T-helper 1 cell (primary cell): ENCODE measurements at places on chromosomes 2 and 18.

GRCh38 chr18:21830532-21830931 is 89.9 kb downstream of the MIB1 start:
- DNase-seq: no peak

GRCh38 chr18:57035590-57035989 is 111.3 kb upstream of the BOD1L2 start:
- no peak for DNase-seq

- no peak for DNase-seq
These were observed 584 bp upstream of the DNER start for GRCh38 chr2:229714736-229715541.

DNA sequence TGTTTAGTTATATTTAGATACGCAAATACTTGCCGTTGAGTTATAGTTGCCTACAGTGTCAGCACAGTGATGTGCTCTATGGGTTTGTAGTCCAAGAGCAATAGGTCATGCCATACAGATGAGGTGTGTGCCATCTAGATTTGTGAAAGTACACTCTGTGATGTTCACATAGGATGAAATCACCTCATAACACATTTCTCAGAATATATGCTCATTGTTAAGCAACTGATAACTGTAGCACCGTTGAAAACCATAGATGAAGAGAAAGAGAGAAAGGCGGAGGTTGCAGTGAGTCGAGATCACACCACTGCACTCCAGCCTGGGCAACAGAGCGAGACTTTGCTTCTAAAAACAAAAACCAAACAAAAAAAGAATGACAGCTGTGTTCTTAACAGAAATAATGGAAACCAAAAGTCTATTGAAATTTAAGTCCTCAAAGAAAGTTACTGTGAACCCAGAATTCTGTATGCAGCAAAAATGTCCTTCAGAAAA is 9.5 kb downstream of the DGKD start:
- DNase-seq: no peak

DNA sequence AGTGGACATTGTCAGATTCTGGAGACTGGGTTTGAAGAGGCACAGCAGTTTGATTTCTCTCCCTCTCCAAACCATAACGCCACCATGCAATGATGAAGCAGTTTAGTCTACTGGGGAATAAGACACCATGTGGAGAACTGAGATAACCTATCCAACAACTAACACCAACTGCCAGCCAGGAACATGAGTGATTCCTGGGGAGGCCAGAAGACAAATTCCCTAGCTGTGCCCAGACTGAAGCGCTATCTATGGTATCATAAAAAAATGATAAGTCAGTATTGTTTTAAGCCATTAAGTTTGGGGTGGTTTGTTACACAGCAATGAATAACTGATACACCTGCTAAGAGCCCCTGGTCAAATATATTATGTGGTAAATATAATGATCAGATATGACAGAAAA is 129.3 kb downstream of the EXOC6B start:
- DNase-seq: no peak

GRCh38 chr2:156619021-156619539 is 182.9 kb downstream of the GPD2 start:
- DNase-seq: no peak

GRCh38 chr2:241136191-241136590 is 13.1 kb downstream of the PASK start:
- no peak for DNase-seq

- no peak for DNase-seq
These were observed 108.0 kb downstream of the CDH19 start for GRCh38 chr18:66495844-66496243.

DNA sequence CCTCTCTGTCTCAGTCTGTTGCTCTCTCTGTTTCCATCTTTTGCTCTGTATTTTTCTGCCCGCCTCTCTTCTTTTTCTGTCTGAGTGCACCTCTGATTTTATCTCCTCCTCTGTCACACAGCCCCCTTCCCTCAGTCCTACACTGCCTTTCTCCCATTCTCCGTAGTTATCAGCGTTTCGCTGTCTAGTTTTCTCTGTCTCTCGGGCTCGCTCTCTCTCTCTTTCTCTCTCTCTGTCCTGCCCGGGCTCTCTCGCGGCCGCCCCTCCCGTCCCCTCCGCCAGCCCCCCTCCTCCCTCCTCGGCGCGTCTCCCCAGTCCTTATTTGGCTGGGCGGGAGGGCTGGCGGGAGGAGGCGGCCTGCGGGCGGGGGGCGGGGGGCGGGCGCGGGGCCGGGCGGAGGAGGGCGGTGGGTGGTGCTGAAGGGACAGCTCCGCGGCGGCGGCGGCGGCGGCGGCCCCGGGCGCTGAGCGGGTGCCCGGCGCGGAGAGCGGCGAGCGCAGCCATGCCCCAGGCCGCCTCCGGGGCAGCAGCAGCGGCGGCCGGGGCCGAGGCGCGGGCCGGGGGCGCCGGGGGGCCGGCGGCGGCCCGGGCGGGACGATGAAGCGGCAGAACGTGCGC is at the start of gene KCNK3:
Gene KCNK3, plus strand, starts transcription at position 444 of the 618 bp plus-strand sequence. Its CDS starts 154 bp downstream, at position 598.
- DNase-seq: peak; percentile 17

- DNase-seq: no peak
These were observed 50.5 kb downstream of the USP37 start for GRCh38 chr2:218517434-218518206.

- no peak for DNase-seq
These were observed 1.4 kb downstream of the GCFC2 start for GRCh38 chr2:75709297-75709696.

GRCh38 chr2:182763311-182763912 is 47.4 kb downstream of the DNAJC10 start:
- no peak for DNase-seq

DNA sequence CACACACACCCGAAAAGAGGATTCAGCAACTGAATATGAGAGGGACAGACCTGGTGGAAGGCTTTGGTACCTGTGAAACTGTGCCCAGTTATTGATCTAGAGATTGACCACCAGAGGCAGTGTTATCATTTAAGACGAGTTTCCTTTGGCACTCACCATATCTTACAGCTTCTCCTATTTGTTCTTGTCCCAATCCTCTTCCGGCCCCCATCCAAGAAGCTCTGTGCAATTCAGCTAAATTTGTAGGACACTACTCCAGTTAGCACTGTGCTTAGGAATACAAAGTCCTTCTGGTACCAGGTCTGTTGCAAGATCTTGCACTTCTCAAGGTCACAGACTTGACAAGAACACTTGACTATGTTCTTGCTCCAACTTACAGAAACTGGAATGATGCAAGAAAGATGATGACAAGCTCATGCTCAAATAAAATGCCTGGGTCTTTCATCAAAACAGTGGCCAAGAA is 177.7 kb downstream of the TMEM247 start:
- DNase-seq: no peak

DNA sequence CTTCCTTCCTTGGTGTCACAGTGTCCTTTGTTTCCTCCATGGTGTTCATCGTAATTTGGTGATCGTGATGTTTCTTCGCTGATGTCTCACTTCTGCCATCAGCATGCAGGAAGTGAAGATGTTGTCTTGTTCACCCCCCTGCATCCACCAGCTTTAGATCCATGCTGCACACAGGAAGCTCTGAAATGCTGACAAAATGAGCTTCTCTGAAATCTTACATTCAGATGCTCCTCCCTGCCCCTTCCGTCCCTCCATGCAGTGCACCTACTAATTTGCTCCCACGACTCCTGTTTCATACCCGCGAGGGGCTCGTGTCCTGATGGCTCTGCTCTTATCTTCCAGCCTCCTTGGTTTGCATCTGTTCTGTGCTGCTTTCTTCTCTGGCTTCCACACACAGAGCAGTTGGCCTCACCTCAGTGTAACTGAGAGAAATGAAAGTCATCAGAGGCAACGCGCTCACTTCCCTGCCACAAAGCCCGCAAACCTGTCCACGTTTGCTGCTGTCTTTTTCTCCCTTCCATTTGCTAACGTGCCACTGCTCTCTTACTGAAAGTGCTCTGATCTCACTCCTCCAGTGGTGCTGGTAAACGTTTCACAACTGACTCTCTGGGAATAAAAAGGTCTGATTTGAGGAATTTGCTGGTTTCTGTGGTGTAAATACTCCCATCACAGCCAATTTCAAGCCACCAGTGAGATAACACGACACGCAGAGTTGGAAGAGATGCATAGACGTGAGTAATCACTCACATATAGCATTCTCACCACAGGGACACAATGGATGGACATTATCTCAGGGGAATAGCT is 41.0 kb upstream of the MGAT4A start:
- DNase-seq: peak; percentile 21

DNA sequence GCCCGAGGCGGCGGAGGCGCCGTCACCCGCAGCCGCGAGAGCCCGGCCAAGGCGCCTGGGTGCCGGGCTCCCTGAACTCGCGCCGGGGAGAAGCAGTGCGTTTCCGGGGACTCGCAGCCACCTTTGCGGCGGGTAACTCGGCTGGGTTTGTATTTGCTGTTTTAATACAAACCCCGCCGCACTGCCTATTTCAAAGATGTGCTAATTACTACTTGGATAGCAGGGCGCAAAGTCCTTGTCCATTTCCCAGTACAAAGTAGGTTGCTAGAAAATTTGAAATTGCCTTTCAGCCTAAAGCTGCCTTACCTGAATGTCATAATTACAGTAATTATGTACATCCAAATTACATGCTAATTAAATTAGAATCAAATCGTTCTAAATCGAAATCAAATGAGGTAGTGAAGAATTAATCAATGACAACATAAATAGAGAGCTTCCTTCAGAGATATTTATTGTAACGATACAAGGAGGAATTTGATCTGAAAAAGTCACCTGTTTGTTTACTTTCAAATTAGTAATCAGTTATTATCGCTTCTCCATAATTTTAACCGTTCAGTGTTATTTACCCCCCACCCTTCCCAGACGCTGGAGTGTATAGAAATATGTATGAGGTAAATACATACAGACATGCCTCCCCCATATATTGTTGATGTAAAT is 8.1 kb downstream of the SP9 start:
- DNase-seq: no peak

DNA sequence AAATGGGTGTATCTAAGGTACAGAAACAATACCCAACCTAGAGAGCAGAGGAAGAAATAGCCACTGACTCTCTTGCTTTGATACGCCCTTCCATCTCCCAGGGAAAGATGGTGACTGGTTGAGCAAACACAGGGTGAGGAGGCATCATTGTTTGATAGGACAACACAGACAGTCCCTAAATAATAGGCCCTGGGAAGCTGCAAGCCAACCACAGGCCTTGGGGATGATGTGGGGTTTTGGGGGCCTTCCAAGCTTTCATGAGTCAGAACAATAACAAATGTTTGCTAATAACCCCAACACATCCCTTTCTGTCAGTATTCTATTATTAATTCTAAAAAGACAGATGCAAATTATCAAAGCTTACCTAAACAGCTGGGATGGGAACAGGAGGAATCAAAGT is 9.8 kb downstream of the LGALSL start:
- no peak for DNase-seq
